Activated T-cell treated with anti-CD3 and anti-CD28 coated beads, Interleukin-2, amount 50 U/mL, for 72 hours (primary cell): ENCODE measurements at places on chromosomes 13 and 19. TPM values are rescaled to one million over a fixed set of nuclear protein-coding genes. Genes with fewer than 3 reads are reported as not detected.

ZNF253 gene
- 23.8 TPM for total RNA-seq

ZNF600 gene
- total RNA-seq = 20.9 TPM

LRRC63 gene
- 1.0 TPM for total RNA-seq

LIM2 gene
- 1.0 TPM for total RNA-seq

CBARP gene
- 0.38 TPM for total RNA-seq

GPR183 gene
- total RNA-seq = 32.8 TPM

CEACAM8 gene
- not detected for total RNA-seq

TYK2 gene
- 174 TPM for total RNA-seq

CCNA1 gene
- total RNA-seq = 0.19 TPM

NTN5 gene
- 1.9 TPM for total RNA-seq

MIR17HG gene
- 17.9 TPM for total RNA-seq

SELENOV gene
- not detected for total RNA-seq

TTYH1 gene
- 0.41 TPM for total RNA-seq
